SHP77 (cell line): ENCODE measurements at places on chromosomes 5 and 9.

DNA sequence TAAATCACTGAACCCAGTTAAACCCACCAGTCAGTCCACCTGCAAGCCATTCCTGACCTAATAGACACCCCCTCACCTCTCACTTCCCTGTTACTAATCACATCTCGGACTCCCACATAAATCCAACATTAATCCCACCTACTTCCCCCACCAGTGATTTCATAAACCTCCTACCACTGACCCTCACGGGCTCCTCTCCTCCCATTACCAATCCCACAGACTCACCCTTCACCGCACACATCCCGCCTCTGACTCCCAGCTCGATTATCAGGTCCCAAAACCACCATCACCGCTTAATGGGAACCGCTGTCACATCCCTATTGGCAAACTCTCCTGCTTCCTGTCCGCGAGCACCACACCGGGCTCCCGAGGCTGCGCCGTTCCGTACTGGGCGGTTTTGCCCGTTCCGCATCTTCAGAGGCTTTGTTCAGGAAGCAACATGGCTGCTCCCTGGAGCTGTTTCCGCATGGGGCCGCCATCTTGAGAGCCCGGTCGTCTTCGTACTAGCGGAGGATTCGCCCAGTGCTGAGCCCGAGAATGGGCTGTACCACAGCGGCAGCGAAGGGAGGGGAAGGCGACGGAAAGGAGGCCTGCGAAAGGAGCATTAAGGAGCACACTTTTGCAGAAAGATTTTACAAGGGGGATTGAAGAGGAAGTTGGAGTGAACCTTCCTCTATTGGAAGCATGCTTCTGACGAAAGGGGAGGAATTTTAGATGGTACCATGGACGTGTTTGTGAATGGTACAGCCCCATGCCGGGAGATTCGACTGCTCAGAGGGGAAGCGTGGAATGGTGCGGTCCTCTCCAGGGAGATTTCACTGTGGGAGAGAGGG, at the start of gene ZNF300:
TSS of gene ZNF300 (minus strand) at position 502 of the 833 bp plus-strand sequence. CDS start 1,825 bp downstream, outside the sequence.
- no peak for DNase-seq

DNA sequence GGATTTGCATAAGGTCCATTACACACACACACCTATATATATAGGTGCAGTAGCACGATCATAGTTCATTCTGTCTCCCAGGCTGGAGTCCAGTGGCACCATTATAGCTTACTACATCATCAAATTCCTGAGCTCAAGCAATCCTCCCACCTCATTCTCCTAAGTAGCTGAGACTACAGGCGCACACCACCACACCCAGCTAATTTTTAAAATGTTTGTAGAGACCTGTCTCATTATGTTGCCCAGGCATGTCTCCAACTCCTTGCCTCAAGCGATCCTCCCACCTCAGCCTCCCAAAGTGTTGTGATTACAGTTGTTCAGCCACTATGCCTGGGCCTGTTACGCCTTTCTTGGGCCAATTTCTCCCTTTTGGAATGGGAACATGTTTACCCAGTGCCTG, 39.7 kb downstream of the DNAJB5 start:
- no peak for DNase-seq

- no peak for DNase-seq
These were observed 29.0 kb downstream of the ADAM19 start for GRCh38 chr5:157546456-157547100.

GRCh38 chr5:135254183-135254582, 144.8 kb downstream of the MACROH2A1 start:
- DNase-seq: no peak

GRCh38 chr5:177545487-177546257, 8.7 kb downstream of the FAM193B start:
- DNase-seq: no peak

DNA sequence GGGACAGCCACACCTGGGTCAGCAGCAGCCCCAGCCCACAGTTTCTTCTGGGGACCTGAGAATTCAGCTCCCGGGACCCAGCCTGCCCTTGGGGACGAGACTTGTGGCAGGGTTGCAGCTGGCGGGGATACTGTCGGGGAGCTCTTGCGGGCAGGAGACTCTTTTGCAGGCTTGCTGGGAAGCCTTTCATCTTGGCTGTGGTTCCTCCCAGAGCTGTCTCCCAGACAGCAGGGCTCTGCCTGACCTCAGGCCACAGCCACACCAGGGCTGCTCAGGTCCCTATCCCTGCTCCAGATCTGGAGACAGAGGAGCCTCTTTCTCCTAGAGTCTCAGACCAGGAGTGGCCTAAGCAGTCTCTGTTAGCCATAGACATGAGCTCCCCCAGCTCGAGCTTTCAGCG, 4.7 kb upstream of the MYMK start:
- DNase-seq: no peak

DNA sequence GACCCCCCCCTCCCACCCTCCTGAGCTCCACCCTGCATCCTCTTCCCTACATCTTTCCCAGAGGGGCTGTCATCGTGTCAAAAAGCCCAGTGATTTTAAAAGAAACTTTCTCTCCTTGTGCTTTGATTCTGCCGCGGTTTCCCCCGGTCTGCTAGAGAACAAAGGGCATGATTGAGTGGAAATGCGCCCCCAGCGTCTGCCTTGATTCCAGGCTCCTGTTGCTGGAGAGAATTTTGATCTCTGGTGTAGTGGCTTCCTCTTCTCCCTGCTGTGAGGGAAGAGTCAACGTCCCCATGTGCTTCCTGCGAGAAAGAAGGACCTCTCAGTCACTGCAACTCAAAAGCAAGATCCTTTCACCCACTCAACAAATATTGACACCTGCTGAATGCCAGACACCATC, 61.9 kb upstream of the RAPGEF1 start:
- DNase-seq: no peak

DNA sequence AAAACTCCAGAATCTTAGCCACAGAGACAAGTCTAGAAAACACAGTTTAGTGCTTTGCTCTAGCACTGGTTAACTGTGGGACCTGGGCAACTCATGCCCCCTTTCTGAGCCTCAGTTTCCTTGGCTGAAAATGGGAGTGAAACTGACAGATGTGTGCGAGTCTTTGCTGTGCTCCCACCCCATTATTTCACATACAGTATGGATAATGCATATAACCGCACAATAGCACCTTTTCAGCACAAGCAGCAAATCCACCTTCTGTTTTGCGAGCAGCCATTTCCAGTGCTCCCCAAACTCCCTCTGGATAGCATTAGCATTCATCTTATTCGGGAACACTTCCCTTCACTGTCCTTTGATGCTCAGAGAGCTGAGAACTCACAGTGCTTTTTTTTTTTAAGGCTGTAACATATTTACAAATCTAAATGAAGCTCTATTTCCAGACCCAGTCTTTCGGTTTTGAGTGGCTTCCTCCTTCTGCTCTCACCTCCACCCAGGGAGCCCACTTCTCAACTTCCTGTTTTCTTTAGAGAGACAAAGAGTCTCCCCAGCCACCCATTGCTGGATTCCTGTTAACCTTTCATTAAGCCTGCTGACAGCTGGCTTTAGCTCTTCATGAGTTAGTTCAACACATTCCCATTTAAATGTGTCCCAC, 49.2 kb downstream of the TIMD4 start:
- peak; percentile 9 for DNase-seq

DNA sequence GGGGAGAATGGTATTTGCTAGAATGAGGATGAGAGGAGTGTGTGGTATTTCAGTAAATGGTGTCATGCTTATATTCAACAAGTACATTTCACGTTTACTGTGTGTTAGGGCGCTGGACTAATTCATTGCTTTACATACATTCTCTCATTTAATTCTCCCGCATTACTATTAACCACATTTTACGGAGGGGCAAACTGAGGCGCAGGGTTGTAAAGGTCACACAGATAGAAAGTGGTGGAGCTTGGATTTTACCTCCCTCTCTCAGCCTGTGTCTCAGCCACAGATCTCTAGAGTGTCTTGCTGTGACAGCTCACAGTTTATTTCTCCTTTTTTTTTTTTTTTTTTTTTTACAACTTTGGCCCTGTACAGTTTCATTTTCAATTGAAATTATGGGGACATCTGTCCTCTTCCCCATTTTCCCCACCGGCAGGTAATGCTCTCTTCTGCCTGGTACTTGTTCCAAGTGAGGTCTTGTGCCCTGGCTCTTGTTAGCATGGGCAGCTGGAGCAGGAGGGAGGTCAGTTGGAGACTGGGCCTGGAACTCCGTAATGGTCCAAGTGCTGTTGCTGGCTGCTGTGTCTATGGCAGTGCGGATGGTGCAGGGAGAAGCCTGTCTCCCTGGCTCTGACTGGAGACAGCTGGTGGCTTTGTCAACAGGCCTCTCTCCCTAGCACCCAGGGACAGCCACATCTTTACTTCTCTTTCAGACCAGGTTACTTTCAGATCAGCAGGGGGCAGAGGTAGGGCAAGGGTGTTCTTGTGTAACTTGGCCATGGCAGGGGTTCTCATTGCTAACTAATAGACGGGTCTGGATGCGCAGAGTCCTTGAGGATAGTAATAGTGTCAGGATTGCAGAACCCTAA, 20.5 kb upstream of the NDST1 start:
- peak; percentile 52 for DNase-seq

DNA sequence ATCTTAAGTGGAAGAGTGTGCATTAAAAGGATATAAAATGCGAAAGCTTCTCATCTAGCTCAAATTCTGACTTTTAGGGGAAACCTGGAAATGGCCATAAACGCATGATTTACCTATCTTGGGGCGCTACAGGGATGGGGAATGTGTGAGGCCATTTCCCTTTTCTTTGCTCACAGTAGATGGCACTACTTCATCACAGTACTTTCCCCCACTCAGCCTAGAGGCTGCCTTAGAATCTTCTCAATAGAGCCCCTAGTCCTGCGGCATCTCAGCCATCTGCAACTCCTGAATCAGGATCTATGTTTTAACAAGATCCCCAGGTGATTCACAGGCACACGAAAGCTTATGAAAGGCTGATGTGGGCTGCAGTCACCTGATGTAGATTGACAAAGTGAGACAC, 110.8 kb downstream of the LHFPL2 start:
- peak; percentile 31 for DNase-seq

GRCh38 chr9:21385131-21385670, at the start of gene IFNA2:
Gene IFNA2, minus strand, starts transcription at chr9:21385398. Its CDS starts 69 bp downstream, at chr9:21385329.
- no peak for DNase-seq

DNA sequence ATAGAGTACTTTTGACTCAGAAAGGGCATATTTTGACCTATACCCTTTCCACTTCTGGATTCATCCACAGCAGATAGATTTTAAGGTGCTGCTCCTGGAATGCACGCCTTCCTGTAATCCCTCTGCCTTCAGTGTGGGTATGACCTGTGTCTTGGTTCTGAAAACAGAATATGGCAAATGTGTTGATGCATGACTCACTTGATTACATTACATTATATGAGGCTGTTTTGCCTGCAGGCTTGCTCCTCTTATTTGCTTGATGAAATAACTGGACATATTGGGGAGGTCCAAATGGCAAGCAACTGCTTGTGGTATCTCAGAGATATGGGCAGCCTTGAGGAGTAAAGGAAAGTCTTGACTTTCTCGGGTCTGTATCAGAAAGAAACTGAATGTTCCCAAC, 468.6 kb downstream of the CDH18 start:
- no peak for DNase-seq

DNA sequence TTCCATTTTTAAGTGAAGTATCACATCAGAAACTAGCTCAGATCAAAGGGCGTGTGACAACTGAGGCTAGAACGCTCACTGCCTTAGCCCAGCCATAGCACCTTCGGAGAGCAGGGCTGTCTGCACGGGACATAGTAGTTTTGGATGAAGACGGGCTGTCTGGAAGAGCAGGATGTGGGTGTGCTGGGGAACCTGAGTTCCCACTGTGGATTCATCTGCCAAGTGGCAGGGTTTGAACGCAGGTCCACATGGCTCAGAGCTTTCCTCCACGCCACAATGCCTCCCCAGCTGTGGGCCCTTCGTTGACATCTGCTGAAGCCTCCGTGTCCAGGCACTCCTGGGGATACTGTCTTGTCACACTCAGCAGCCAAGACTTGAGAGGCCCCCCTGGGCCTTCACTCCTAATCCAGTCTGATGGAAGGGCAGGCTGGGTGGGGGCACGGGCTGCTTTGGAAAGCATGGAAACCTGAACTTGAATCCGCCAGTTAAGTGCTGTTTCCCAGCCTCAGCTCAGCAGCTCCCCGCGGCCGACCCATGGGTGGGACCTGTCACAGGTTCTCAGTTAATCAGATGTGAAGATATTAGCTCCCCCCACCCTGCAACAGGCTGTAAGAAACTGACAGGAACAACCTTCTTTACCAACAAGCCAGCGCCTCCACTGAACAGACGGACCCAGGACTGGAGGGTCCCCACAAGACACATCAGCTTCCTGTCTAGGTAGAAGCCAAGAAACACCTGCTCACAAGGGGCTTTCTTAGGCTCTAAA, 228.1 kb downstream of the FANCC start:
- no peak for DNase-seq

GRCh38 chr5:135700731-135701130, 121.9 kb upstream of the CXCL14 start:
- DNase-seq: no peak

- no peak for DNase-seq
These were observed 30.7 kb downstream of the AOPEP start for GRCh38 chr9:94757158-94757557.

- DNase-seq: no peak
These were observed 226.0 kb downstream of the SNX18 start for GRCh38 chr5:54743581-54743980.

- no peak for DNase-seq
These were observed 48.5 kb downstream of the SEMA5A start for GRCh38 chr5:9497347-9497746.

- no peak for DNase-seq
These were observed 334.4 kb upstream of the ACTBL2 start for GRCh38 chr5:57817001-57817453.

- DNase-seq: no peak
These were observed 8.8 kb downstream of the SPARC start for GRCh38 chr5:151677776-151678545.

DNA sequence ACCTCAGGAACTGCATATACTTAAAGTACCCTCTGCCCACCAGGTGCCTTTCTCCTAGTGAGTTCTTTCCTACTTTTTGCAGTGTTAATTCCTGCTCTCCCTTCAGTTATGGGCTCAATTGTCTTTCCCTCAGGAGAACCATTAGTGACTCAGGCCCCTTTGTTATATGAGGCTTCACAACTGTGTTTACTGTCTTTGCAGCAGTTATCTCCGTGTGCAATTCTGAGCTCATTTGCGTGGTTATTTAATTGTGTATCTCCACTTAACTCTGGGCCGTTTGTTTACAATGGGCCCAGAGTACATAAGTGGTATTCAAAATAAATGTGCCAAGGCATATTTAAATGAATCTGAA, 9.6 kb downstream of the FBXO38 start:
- peak; percentile 3 for DNase-seq

GRCh38 chr5:12237837-12238575, 333.8 kb upstream of the CTNND2 start:
- DNase-seq: no peak

GRCh38 chr9:111436571-111436970, 47.6 kb downstream of the ECPAS start:
- DNase-seq: no peak

GRCh38 chr9:4742246-4742645, 1.2 kb upstream of the AK3 start:
- no peak for DNase-seq

GRCh38 chr9:97293818-97294217, 13.6 kb upstream of the CCDC180 start:
- DNase-seq: no peak

- no peak for DNase-seq
These were observed 96.6 kb downstream of the UBAP2 start for GRCh38 chr9:33952066-33952465.

GRCh38 chr5:132110930-132111329, 37.3 kb downstream of the CSF2 start:
- no peak for DNase-seq

GRCh38 chr9:126420643-126421564, 94.3 kb downstream of the MVB12B start:
- DNase-seq: peak; percentile 60

- DNase-seq: peak; percentile 28
These were observed 154.9 kb upstream of the VLDLR start for GRCh38 chr9:2466703-2467102.
